G401 (cell line): ENCODE measurements at places on chromosomes 4 and X.

DNA sequence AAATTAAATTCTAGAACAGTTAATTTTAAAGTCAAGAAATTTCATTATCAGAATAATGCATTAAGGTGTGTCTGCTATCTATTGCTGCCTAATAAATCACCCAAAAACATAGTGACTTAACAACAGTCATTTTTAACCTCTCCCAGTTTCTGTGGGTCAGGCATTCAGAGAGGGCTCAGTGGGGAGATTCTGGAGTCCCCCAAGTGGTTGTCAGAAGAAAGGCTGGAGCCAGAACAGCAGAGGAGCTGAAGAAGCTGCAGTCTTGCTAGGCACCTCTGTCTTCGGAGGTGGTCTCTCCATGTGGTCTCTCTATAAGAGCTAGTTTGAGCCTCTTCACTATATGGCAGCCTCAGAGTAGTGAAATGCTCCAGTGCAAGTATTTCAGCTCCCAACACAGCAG lies 9.3 kb upstream of the HOPX start:
- no peak for DNase-seq

DNA sequence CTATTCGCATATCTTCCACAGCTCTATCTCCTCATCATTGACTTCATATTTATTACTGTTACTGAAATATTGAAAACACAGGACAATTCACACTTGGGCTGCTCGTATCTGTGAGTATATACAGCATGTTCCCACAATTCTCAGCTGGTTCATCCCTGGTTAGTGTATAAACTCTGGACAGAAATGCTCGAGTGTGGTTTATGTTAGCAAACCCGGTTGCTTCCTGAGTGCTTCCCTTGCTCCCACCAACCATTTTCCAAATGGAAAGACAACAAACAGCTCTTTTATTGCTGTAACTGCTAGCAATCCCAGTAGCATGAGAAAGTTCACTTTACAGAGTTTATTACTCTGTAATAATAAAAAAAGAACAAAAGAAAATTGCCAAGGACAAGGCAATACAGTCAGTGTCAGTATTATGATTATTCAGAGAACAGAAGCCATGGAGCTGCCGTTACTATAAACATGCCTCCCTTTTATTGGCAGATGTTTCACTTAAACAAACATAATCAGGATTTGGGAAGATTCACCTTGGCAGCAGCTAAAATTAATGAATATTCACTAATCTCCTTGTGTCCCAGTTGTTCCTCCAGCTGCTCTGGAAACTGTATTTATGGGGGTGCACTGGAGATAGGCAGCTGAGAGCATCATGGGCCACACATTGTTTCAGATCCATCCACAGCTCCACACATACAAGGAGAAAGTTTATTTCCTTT lies 134.1 kb upstream of the GUCY1A1 start:
- no peak for DNase-seq

- DNase-seq: peak; percentile 13
These were observed 1026.9 kb upstream of the SLIT2 start for GRCh38 chr4:19224820-19225219.

GRCh38 chr4:88623097-88623496 lies 30.8 kb downstream of the HERC3 start:
- DNase-seq: no peak

GRCh38 chrX:103073467-103073866 lies 9.5 kb upstream of the BEX1 start:
- DNase-seq: no peak

- no peak for DNase-seq
These were observed 350.3 kb downstream of the PTTG2 start for GRCh38 chr4:38310446-38311043.

- no peak for DNase-seq
These were observed 86.9 kb upstream of the ADRA2C start for GRCh38 chr4:3679071-3679825.

GRCh38 chr4:46249106-46249505 lies 125.3 kb upstream of the GABRG1 start:
- no peak for DNase-seq

DNA sequence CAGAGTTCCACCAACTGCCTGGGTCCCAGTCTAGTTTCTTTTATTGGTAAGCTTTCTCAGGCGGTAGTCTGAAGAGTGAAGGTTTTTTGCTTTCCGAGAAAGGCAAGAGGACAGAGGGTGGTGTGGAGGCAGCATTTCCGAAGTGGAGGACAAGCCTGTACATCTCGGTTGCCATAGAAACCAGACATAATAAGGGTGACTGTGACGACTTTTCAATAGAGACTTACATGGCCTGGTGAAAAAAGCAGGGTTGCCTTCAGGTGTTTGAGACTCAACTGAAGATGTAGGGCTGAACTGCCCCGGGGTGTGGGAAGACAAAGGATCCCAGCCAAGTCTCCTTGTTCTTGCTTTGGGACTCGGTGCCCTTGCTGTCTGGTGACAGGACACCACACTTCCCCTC lies 53.6 kb upstream of the RAB40AL start:
- no peak for DNase-seq

DNA sequence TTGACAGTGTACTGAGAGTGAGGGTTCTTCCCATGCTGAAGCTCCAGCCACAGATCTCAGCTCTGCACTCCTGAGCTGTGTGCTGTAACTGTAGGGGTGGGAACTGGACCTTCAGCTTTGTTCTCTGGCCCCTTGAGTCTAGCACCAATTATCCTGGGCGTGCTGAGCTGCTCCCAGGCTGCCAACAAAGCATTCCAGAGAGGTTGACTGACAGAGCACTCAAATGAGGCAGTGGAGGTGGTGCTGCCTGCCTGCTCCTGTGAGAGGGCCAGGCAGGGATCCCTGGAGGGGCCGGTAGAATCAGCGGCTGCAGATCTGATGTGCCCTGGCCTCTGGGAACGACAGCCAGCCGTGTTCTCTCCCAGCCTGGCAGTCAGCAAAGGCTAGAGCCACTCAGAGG lies 375.7 kb upstream of the AADAT start:
- no peak for DNase-seq

- no peak for DNase-seq
These were observed 146.1 kb downstream of the PDHA2 start for GRCh38 chr4:95985791-95986550.
